DMS 273 treated with DMSO at 0.1 percent for 48 hours (cell line): ENCODE measurements at places on chromosomes 7 and 10.

DNA sequence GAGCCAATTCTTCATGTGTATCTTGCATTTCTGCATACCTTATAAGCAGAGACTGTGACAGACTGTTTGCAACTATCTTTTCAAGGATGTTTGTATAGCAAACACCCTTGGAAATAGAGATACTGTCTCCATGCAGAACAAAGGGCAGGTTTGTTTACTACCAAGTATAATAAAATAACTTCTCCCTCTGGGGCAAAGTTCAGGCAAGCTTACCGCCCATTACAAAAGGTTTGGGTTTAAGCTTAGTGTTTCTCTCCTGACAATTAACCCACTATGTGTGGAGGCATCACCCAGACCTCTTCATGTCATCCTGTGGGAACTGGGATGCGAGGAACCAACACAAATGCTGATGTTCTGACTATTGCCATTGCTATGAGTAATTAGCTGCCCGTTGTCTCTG, 479.1 kb upstream of the ZMIZ1 start:
- DNase-seq, result no peak

DNA sequence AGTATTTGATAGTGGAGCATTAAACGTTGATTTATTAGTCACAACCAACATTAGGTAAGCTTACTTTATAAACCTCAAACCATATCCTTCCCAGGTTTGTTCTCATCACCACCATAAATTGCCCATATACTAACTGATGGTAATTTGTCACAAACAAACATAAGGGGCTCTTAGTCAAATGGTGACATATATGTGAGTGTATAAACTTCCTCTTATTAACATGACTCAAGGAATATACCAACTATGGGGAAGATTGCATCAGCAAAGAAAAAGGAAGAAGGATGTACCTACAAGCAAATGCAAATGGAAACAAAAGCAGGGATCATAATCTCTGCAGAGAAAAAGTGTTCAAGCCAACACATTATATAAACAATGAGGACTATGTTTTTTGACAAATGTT, 418.2 kb upstream of the AKR1E2 start:
- DNase-seq, result no peak

- DNase-seq, result no peak
Observed at GRCh38 chr10:43691485-43691884, 42.8 kb upstream of the ZNF32 start.

DNA sequence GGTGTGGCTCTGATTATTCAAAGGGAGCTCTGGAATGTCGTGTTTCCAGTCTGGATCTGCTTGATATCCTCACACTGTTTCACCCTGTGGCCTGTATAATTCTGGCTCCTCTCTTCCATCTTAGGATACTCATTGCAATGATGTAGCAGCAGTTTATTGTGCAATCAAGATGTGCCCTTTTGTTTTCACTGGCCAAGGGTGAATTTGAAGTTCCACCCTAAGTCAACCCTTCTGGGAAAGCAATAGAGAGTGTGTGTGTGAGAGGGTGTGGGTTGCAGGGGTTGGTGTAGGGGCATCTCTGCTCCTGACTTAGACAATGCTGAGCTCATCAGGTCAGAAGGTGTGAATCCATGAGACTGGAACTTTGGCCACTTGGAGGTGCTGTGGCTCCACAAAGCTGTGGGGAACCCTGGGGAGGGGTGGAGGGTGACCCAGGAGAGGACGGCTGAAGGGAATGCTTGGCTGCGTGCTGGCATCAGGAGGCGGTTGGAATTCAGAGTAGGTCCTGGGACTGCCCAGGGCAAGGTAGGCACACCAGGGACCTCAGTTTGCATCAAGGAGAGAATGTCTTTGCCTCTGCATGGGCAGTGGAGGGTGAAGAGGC, 118.0 kb upstream of the PRSS58 start:
- DNase-seq, result no peak

GRCh38 chr7:17710312-17710711, 230.0 kb downstream of the SNX13 start:
- no peak for DNase-seq

GRCh38 chr7:131843898-131844331, 287.5 kb upstream of the PODXL start:
- DNase-seq, result no peak

GRCh38 chr10:14171336-14171735, 159.4 kb downstream of the FRMD4A start:
- DNase-seq, result no peak

- DNase-seq, result no peak
Observed at GRCh38 chr10:113947184-113948041, 93.0 kb downstream of the NHLRC2 start.

GRCh38 chr7:130961128-130961601, 227.2 kb upstream of the KLF14 start:
- DNase-seq, result no peak

- DNase-seq, result no peak
Observed at GRCh38 chr10:49655099-49655498, 24.4 kb upstream of the C10orf53 start.

GRCh38 chr10:67107670-67108069, 181.8 kb downstream of the LRRTM3 start:
- DNase-seq, result no peak

DNA sequence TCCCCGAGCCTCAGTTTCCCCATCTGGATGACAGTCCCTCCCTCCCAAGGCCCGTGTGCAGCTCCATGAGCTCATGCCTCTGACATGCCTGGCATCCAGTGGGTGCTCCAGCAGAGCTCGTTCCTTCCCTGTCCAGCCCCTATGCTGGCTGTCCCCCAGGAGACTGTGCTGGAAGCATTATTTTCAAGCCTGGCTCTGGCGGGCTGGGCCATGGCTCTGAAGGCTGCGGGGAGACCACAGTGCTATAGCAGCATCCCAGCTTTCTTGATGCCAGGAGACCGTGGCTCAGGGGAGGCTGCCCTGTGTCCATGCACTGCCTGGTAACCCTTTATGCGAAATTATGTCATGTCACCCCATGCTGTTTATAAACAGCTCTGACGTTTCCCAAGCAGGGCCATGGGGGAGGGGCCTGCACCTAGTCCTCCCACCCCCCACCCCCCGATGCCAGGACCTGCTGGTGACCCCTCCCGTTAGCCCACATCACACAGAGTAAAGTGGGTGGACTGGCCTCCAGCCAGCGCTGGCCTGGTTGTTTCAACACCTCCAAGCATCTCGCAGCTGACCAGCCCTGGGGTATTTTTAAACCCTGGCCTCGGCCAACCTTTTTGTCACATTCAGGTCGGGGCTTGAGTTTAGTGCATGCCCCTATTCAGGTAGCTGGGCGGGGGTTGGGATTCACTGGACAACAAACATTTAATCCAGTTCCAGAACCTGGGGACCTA, 105.9 kb upstream of the ZNF716 start:
- DNase-seq, result no peak
